Lung microvascular endothelial cell (primary cell): ENCODE measurements at places on chromosomes 12 and 14. TPM values are rescaled to one million over a fixed set of nuclear protein-coding genes. Genes with fewer than 3 reads are reported as not detected.

GRCh38 chr12:19121449-19122018 is 8.0 kb upstream of the PLEKHA5 start:
- no peak for DNase-seq

GRCh38 chr14:21149641-21150367 is 6.1 kb downstream of the OR5AU1 start:
- no peak for DNase-seq

DNA sequence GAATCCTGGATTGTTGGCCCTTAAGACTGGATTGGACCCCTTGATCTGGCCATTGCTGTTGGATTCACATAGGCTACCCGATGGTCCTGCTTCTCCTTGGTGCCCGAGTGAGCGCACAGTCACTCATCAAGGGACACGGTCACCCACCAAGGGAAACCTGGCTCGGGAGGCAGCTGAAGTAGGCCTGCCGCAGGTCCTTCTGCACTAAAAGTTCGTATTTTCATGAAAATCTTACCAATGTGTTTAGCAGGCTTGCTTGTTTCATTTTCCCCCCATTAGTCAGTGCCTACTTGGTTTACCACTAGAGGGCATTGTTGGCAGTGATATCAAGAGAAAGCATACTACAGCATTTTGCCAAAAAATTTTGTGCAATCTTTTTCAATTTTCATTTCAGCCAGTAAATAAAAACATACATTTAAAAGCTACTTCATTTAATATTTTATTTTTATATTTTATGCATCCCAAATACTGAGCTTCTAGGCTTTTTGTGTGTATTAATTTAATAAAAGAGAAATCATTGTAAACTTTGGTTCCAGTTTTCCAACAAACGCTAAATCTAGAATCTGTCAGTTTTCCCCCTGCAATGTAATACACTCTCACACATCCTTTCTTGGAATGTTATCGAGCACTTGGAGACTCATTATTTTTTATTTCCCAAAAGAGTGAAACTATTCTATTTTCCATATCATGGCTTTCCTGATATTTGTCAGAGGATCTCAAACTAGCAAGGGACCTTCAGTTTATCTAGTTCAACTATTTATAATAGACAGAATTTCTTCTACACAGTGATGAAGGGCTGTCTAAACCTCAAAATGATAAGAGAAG is 116.7 kb downstream of the LMNTD1 start:
- peak; percentile 89 for DNase-seq

SOX5 gene
- under 0.01 TPM in 1 of 2 replicates, not detected in the other for total RNA-seq

CYP46A1 gene
- total RNA-seq = under 0.01 TPM in 2 replicates
